ENCODE measurements at places on chromosomes 13 and 19.

GRCh38 chr13:19062019-19062646 is 119.5 kb downstream of the TUBA3C start:
- no peak for DNase-seq

GRCh38 chr13:108919036-108919907 is 289.9 kb downstream of the MYO16 start:
- no peak for DNase-seq

GRCh38 chr13:21594715-21595545 is 9.0 kb downstream of the MICU2 start:
- DNase-seq, result no peak

DNA sequence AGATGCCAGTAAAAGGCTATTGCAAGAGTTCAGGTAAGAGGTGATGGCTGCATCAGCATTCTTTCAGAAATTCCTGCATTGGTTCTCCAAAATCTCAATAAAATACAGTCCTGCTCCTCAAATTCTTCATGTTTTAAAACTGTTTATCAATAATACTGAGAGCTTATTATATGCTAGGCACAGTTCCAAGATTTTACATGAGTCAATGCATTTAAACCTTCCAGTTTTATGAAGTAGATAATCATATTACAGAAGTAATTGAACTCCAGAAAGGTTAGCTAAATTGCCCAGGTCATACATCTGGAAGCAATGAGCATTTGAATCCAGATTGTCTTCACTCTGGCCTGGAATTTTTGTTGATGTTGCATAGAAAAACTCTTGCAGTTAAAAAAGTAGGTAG is 282.9 kb upstream of the SLITRK6 start:
- no peak for DNase-seq

- no peak for DNase-seq
Observed at GRCh38 chr19:6263735-6264444, 15.9 kb downstream of the MLLT1 start.

DNA sequence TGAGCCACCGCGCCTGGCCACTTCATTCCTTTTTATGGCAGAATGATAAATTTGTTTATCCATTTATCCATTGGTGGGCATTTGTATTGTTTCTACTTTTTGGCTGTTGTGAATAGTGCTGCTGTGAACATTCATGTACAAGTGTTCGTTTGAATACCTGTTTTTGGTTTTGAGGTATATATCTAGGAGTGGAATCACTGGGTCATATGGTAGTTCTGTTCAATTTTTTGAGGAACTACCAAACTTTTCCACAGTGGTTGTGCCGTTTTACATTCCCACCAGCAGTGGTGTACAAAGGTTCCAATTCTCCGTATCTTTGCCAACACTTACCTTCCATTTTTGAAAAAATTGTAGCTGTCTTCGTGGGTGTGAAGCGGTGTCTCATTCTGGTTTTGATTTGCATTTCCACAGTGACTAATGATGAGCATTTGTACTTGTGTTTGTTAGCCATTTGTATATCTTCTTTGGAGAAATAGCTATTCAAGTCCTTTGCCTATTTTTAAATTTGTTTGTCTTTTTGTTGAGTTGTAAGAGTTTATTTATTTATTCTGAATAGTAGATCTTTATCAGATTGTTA is 55.7 kb downstream of the TM9SF2 start:
- DNase-seq, result no peak

DNA sequence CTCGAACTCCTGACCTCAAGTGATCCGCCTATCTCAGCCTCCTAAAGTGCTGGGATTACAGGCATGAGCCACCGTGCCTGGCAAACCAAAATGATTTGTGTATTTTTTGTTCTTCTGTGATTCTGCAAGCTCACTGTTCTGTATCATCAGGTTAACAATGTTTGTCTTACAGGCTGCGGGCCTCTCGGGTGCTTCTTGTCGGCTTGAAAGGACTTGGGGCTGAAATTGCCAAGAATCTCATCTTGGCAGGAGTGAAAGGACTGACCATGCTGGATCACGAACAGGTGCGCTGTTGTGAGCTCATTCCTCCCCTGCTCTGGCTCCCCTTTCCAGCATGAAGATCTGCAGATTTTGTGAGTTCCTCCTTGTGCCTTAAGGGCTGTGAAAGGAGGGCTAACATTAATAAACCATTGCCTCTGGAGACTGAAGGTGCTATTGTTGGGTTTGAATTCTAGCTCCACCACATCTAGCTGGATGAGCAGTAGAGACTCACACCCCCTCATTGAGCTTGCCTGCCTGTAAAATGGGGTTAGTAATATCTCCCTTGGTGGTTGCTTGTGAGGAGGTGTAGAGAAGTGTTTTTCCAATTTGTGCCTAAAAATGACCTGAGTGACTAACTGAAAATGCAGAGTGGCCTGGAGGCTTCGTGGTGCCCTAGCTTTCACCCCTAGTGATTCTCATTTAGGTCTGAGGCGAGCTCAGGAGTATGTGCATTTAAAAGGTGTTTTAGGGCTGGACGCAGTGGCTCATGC is 12.9 kb downstream of the SAE1 start:
- no peak for DNase-seq

- DNase-seq, result no peak
Observed at GRCh38 chr13:71613066-71613745, 253.8 kb downstream of the DACH1 start.

DNA sequence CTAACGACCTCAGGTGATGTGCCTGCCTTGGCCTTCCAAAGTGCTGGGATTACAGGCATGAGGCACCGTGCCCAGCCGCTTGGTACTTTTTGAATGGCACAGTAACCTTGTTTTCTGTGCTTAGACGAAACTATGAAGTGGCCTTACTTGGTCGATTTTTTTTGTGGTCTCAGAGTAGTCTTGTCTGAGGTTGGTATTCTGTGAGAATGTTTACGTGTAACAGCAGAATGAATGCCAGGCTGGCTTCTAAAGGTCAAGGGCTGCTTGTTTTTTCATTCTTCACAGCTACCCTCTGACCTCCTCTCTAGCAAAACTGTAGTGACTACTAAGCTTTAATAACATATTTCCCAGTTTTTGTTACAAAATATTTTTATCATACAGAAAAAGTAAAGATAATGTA is 313.3 kb downstream of the GPC6 start:
- DNase-seq, result no peak

GRCh38 chr19:48837051-48837524 is 797 bp upstream of the HSD17B14 start:
- DNase-seq, result peak; percentile 86

Measured in heart left ventricle (tissue), 16 donors.